Activated T-cell treated with anti-CD3 and anti-CD28 coated beads for 24 hours (primary cell): ENCODE measurements at places on chromosomes 2 and 18.

- no peak for DNase-seq
These were observed 677.7 kb upstream of the CELF4 start for GRCh38 chr18:38243291-38243690.

DNA sequence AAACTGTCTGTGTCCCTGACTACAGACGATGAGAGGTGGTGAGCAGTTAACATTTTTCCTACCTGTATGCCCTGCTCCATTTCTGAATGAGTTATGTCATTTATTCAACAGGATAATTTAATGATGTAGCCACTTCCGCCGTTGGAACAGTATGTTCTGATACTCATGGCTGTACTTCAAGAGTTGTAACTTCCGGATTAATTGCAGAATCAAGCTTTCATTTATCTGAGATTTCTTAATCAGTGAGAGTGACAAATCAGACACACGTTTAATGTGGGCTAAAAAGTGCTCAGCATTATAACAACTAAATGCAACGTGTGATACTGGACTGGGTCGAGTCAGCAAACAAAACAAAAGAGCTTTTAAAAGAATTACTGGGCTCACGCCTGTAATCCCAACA, 107.7 kb downstream of the KCTD1 start:
- DNase-seq: no peak

DNA sequence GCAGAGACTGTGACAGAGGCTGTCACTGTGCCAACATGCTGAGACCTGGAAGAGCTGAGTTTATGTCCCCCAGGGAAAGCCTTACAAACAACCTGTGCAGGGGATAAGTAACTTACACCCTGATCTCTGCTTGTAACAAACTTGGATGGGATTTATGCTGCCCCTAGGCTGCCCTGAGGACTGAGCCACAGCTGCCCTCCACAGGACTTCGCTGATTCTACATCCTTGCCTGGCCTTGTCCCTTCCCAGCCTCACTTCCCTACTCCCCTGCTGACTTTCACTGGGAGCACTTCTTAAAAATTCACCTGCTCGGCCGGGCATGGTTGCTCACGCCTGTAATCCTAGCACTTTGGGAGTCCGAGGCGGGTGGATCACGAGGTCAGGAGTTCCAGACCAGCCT, 45.9 kb upstream of the ASAP2 start:
- DNase-seq: no peak

DNA sequence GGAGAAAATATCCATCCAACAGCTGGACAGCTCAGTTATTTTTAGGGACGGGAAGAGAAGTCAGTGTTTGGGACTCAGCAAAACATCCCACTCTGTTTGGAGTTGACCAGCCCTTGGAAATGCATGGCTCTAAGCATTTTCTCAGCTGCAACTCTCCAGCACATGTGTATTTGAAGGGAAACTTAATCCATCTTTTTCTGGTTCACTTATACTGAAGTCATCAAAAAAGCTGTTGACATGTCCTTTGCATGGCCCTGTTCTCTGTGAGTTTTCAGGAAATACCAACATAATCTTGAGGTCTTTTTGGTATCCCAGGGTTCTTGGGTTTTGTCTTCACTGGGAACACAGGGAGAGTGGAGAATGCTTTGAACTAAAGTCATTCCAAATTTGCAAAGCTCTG, 91.9 kb upstream of the CELF4 start:
- DNase-seq: no peak

DNA sequence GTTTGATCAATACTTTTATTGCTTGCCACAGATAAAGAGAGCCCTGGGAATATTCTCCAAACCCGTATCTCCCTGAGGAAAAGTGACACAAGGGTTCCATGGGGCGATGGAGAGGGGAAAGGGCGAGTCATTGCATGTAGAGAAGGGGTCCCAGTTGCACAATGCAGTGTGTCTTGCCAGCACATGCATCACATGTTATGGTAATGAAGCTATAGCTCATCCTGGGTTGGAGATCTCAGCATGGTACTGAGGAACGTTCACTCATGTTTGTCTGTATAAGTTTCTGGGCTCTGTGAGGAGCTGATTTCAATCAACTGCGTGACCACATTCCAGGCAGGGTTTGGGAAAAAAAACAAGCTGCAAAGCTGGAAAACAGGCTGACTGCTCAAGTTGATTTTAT, 220.7 kb upstream of the MC4R start:
- DNase-seq: no peak

DNA sequence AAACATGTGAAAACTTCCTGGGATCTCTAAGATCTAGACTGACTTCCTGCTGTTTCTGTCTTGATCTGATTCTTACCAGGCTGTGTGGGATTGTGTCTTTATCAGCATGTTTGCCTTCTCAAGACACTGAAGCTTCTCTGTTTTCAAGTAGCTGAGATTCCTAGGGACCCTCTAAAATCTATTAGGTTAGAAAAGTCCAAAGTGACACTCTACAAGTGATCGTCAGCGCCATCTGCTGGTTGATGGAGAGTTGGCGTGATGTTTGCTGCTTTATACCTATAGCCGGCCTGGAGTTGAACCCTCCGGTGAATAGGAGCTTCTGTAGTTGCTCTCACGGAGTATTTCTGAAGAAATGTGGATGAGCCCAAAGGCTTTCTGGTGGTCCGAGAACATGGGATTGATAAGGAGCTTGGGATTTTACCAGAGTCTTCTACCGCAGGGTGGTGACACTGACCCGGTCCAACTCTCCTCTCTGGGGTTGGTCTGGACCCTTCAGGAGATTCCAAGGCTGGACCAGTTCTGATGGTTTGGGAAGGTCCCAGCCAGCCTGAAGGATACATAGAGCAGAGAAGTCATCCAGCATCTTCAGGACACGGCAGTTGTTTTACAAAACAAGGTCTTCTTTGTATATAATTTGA, 96.0 kb upstream of the TTC39C start:
- DNase-seq: peak; percentile 70

- no peak for DNase-seq
These were observed 235.4 kb downstream of the TXNL1 start for GRCh38 chr18:56402872-56403516.

- no peak for DNase-seq
These were observed 315.9 kb upstream of the ZEB2 start for GRCh38 chr2:144835634-144836350.

DNA sequence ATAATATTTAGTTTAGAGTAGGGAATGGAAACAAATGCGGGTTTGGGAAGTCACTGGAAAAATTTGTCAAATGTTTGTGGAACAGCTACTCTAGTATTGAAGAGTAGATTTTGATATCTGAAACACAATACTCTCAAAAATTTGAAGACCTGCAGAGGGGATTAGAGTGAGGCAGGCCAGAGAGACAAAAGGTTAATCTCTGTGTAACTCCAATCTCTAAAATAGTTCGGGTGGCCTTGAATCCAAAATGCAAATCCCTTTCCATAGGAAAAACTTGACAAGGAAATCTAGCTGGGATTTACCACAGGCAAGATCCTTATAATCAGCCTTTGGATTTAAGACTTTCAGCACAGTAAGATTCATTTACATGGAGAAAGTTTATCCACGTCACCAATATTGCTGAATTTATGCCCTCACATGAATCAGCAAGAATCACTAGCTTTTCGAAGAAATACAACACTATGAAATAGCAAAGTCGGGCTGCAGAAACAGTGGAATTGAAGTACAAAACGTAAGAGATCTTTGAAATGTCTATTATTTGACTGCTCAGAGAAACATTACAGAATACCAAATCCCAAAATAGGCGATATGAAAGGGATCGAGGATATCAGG, 423.7 kb upstream of the ZNF804A start:
- DNase-seq: no peak

- no peak for DNase-seq
These were observed 22.4 kb downstream of the NCOA1 start for GRCh38 chr2:24513281-24514071.

DNA sequence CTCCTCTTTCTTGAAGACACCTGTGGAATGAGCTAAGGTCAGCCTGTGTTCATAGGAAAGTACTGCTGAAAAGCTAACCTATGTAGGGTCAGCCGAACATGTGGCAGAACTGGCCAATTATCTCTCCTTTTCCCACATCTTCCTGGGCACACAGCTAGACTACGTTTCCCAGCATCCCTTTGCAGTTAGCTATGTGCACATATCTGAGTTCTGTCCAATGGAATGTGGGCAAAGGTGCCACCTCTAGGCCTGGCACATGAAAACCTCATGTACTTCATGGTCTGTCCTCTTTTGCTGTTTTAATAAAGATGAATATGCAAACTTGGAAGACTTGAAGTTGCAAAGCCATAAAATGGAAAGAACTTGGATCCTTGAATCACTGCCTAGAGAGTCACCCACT, 352.6 kb downstream of the TNS1 start:
- DNase-seq: no peak

GRCh38 chr2:222943820-222944219, 83.0 kb downstream of the ACSL3 start:
- no peak for DNase-seq

- DNase-seq: no peak
These were observed 130.7 kb upstream of the TPO start for GRCh38 chr2:1282552-1282951.

DNA sequence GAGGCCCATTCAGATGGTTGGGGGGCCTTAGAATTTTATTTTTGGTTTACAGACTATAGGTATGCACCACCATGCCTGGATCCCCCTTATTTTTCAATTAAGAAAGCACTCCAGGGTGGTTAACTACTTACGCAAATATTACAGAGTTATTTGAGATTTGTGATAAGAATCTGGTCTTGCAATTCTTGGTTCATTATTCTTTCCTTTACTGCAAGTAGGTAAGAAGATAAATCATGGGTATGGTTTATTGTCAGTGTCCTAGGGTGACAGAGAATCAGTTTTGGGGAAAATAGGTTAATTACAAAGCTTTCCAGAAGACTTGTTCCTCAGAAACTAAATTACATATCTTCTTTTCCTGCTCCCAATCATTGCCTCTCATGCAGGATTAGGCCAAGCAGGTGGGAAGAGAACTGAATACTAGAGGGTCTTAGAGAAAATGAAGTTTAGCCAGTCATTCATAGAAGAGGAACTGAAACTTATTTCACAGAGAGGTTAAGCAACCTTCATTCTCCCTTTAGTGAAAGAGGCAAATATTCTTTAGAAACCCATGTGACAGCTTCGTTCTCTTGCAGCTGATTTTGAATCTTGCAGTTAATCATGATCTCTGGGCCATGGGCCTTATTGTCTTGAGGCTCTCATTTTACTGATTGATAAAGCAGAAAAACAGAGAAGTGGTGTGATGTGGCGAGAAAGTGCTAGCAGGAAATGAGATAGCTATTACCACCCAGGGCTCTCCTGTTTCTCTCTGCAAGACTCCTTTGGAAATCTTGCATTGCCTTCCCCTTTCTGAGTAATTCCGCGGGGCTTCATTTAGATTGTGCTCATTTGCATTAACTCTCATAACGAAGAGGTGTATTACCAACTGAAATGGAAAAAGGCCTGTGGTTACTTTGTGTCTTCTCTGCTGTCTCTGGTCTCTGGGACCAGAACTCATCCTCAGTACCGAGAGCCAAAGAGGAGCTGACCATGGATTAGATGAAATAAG, 44.8 kb upstream of the ARHGAP25 start:
- DNase-seq: peak; percentile 23

DNA sequence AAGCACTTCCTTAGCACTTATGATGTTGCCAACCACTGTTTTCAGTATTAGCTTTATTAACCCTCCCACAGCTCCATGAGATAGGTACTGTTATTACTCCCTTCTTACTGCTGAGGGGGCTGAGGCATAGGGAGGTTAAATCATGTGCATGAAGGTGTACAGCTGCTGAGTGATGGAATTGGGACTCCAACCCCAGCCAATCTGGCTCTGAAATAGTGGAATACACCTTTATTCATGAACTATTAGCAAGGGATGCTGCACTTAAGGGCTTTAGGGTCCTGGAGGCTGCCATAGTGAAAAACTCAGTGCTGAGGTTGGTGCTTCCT, 19.2 kb downstream of the SMARCAL1 start:
- DNase-seq: no peak

GRCh38 chr2:200091126-200091525, 135.7 kb downstream of the MAIP1 start:
- DNase-seq: no peak

GRCh38 chr2:5988120-5988519, 295.9 kb downstream of the SOX11 start:
- no peak for DNase-seq

DNA sequence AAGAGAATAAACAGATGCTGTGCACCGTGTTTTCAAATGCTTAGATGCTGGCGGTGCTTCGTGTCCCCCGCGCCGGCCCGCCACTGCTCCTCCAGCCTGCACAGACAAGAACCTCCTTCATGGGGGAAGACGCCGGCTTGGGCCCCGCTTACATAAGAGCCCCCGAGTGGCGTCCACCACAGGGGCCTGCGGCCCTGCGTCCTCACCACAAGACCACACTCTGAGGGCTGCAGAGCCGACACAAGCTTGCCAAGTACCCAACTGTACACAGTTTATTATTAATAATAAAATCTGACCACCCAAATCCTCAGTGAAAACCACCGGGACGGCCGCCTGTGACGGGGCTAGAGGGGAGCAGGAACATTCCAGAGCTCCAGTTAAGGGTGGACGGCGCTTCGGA, 232.2 kb downstream of the HDAC4 start:
- DNase-seq: no peak

DNA sequence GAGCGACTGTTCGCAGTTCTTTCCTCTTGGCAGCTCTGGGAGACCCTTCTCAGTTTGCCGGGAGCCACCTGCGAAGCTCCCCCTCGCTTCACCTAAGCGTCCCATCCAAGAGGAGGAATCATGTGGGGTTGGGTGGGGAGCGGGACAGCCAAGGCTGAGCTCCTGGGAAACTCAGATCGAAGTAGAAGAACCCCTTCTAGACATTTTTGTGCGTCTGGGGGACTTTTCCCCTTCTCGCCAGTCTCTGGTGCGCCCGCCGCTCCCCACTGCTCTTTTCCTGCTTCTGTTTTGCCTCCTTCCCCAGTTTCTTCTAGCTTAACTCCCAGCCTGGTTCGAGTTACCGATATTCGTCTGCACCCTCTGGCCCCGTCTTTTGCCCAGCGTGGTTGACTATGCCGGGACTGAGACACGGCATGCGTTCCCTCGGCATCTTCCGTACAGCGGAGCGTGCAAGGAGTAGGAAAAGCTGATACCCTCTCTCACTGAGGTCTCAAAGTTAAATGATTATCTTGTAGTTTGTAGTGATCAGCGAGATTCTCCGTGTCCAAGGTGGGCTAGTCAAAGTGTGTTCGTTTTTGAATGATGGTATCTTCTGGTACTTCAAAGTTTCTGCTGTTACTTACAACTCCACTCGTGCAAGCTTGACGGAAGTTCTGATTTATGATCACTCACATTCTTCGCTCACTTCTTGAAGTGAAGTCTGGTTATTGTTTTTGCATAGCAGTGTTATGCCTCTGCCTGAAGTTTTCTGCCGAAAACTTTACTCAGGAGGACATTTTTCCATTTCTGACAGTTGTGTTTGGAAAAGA, 664 bp downstream of the CAMKMT start:
- peak; percentile 20 for DNase-seq

- DNase-seq: no peak
These were observed 12.4 kb downstream of the SUPT7L start for GRCh38 chr2:27651056-27651455.

- no peak for DNase-seq
These were observed 106.6 kb upstream of the TWIST2 start for GRCh38 chr2:238741277-238741676.

DNA sequence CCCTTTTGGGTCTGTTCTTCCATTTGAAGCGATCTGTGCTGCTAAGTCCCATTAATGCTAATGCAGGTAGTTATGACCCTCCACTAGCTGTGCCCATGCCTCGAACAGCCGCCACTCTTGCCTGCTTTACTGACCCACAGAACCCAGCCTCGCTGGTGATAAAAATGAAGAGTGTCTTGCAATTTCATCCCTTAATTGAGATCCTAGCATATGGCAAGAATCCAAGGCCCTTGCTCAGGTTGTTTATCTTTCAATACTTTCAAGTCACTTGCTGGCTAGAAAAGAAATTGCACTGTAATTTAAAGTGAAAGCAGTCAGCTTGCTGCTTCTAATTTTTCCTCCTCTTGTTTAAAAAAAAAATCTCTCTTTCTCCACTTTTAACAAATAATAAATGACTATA, 73.6 kb downstream of the ZNF521 start:
- DNase-seq: no peak
